ENCODE measurements at places on chromosomes 7 and 10.

DNA sequence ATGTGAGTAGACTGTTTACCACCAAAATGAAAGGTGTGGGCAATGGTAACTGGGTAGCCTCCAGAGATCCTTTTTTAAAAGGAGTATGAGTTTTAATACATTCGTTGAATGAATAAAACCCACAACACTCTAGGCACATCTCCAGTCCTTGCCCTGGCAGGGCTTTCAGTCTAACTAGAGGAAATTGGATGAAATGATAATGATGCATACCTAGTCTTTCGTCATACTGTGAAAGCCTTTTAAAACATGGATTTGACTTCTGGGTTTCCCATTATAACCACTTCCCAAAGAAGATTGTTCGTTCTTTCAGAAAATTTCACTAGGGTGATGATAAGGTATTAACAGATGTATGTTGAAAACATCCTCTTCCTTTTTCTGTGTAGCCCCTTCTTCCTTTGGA, 110.8 kb downstream of the REEP3 start:
- DNase-seq = no peak

- DNase-seq = no peak
These were observed 5.3 kb downstream of the POLR2J start for GRCh38 chr7:102473271-102473991.

GRCh38 chr7:4681886-4682620, at the start of gene FOXK1:
FOXK1 (plus strand) TSS chr7:4682295; CDS start chr7:4682309, 14 bp downstream.
- no peak for DNase-seq

GRCh38 chr10:391305-391704, 256.1 kb downstream of the ZMYND11 start:
- no peak for DNase-seq

DNA sequence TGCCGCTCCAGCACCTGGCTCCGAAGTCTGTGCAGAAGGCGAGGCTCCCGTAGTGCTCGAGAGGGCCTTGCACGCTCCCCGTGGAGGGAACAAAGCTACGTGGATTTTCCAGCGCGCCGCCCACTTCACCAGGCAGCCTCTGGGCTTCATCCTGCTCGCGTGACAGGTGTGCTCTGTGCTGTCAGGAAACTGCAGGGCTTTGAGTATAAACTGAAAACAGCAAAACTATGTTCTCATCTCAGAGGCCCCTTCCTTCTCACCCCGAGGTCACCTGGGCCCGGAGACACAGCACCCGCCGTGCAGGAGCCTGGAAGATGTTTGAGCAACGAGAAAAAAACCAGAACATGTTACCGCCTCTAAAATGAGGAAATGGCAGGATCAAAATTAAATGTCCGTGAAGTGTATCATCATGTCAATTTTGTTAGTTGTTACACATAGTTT, 17.6 kb upstream of the GPR146 start:
- DNase-seq = no peak

DNA sequence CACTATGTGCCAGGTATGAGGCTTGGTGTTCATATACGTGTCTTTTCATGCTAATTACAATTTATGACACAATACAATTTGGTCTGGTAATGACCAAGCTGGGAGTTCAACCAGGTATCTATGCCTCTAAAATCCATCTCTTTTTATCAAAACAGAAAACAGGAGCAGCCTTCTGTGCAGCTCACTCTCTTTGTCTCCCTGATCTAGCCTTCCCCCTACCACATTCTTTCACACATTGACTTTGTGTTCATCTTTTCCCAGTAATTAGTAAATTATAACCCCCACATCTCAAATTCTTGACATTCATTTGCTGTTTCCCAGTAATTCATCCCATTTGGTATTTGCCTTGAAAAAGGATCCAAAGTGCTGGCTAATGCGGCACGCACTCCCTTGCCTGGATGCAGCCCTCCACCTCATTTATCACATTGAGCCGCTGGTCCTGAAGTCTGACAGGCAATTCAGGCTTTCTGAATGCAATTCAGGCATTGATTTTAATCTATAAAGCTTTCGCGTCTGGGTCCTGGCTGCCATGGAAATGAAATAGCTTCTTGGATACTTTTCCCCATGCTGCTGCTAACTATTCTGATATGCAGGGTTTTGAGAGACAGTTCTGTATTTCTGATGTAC, 112.5 kb upstream of the ANKRD1 start:
- DNase-seq = no peak

GRCh38 chr10:36236931-36237330, 594.8 kb upstream of the FZD8 start:
- DNase-seq = no peak

- DNase-seq = no peak
These were observed 238.7 kb downstream of the MAD1L1 start for GRCh38 chr7:1993776-1994740.

DNA sequence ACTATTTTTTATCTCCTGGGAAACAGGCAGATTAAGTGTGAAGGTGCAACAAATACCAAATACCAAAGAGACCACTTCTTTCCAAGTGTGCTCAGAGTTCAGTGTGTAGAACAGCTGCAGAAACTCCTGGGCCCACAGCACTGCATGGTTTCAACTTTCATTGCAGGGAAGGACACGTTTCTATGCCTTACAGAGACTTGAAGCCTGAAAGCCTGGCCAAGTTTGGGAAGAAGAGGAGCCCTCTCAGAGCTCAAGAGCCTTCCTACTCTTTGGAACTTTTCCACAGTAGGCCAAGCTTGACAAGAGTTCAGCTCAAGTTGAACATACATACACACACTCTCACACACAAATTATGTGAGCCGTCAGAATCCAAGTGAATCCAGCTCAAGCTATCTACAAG, 2.5 kb downstream of the HOXA4 start:
- no peak for DNase-seq

- no peak for DNase-seq
These were observed 1392.4 kb upstream of the CELF2 start for GRCh38 chr10:9625304-9625703.

GRCh38 chr10:110818311-110819256, 53.1 kb upstream of the PDCD4 start:
- DNase-seq = no peak

DNA sequence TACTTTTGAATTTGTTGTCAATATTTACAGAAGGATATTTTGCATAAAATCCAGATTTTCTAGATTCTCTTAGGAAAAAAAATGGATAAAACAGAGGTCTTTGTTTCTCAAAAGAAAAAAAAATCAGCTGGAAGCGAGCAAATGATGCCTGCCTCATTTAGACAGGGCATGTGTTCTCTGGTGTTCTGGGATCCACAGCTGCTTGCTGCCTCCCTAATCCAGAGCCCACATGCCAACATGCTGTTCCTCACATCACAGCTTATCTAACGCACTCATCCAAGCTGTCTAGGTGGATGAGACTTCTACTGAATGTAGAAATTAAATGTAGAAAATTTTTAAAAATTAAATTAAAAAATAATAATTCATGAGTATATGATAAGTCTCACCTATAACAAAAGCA, 630.1 kb downstream of the SORCS1 start:
- DNase-seq = no peak

DNA sequence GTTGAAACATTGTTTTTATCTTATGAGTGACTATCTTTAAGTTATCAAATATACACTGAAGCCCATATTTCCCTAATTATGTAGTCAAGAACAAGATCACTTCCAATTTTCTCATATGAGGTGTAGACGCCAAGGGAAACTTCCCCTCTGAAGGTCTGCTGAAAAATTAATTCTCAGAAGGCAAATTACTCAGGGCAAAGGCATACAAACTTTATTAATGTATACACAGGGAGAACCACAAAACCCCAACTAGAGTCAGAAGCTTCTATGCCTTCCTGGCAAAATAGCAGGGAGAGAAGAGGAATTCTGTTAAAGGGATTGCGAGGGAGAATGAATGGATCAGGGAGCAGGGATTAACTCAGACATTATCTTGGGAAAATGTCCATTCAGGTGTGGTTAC, 83.4 kb downstream of the DOCK4 start:
- DNase-seq = no peak

- no peak for DNase-seq
These were observed 221.0 kb upstream of the KLF14 start for GRCh38 chr7:130954918-130955564.
